Neural crest cell (in vitro differentiated cells): ENCODE measurements at places on chromosomes 16 and 17. TPM values are rescaled to one million over a fixed set of nuclear protein-coding genes. Genes with fewer than 3 reads are reported as not detected.

CSH1 gene
- not detected in 2 replicates for total RNA-seq

NHERF1 gene
- total RNA-seq, result 51.7 and 52.2 TPM in 2 replicates

DNA sequence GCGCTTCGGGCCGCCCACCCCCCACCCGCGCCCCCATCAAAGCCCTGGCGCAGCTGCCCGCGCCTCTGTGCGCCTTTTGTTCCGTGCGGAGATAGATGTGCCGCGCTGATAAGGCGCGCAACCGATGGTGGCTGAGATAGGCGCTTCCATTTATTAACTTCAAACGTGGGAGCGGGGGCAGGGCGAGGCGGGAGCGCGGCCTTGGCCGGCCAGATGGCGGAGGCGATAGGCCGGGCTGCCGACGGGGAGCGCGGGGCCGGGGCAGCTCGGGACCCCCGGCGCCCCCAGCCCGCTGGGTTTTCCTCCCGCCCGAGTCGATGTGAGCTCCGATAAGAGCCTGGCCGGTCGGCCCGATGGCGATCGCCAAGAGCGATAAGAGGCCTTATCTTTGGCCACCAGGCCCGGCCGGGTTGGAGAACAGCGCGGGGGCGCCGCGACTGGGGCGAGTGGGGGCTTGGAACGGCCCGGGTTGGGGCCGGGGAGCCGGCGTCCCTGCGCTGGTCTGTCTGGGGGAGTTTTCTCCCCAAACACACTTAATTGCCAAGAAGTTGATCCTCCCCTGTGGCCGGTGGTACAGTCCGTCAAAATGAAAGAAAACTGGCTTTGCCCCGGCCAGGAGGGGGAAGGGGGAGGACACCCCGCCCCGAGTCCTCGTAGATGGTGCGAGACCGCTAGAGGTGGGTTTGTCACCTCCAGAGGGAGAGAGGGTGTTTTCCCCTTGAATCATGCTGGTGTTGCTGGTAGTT is 2.7 kb downstream of the ZFPM1 start:
- DNase-seq, result peak; percentile 43
- H3K27ac ChIP-seq, result no peak overlapping the region
- H3K27me3 ChIP-seq, result peaks cover 30% of the 10 kb centered on the region
- H3K4me1 ChIP-seq, result peaks cover 5% of the 10 kb centered on the region
- no peaks in the 10 kb centered on the region for H3K36me3 ChIP-seq
- H3K4me3 ChIP-seq, result peak overlapping the region; percentile 83

GRCh38 chr17:17358060-17358751 is 55.0 kb downstream of the NT5M start:
- H3K27me3 ChIP-seq, result no peaks in the 10 kb centered on the region
- H3K4me1 ChIP-seq, result peaks cover 5% of the 10 kb centered on the region
- H3K36me3 ChIP-seq, result peaks cover 2% of the 10 kb centered on the region

DNA sequence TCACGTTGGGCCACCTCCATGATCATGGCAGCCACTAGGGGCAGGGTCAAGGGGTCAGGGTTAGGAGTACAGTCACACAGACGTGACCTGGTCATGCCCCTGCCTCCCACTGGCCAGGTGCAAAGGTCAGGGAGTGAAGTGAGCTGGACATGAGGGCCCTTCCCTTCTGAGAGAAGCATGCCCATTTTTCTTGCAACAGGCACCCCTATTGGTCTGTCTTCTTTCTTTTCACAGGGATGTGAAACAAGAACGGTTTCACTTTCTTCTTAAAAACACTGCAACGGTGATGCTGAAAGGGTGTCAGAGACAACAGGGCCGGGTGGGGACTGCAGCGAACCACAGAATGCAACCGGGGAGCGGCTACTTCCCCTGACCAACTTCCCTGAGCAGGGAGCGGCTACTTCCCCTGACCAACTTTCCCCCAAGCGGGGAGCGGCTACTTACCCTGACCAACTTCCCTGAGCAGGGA is 52.1 kb upstream of the DOC2B start:
- no peak overlapping the region for H3K27ac ChIP-seq
- no peak overlapping the region for H3K4me3 ChIP-seq
- H3K4me1 ChIP-seq, result no peaks in the 10 kb centered on the region

DNA sequence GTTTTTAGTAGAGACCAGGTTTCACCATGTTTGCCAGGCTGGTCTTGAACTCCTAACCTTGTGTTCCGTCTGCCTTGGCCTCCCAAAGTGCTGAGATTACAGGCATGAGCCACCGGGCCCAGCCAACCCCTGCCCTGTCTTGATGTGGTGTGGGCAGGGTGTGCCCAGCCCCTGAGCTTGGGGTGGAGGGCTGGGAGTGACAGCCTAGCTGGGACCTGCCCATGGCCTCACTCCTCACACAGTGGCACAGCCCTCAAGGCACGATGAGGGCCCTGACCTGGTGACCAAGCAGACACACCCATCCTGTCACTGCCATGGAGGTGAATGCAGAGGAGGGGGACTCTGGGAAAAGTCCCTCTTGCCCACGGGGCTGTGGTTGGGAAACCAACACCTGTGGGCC is 3.0 kb downstream of the IL32 start:
- H3K27ac ChIP-seq, result no peak overlapping the region
- no peaks in the 10 kb centered on the region for H3K4me1 ChIP-seq
- H3K27me3 ChIP-seq, result peaks cover 6% of the 10 kb centered on the region
- no peak overlapping the region for H3K4me3 ChIP-seq
- H3K36me3 ChIP-seq, result no peaks in the 10 kb centered on the region
